ENCODE measurements at places on chromosomes 5 and 9. TPM values are rescaled to one million over a fixed set of nuclear protein-coding genes. Genes with fewer than 3 reads are reported as not detected.

Gene IFNA21
- not detected for total RNA-seq

Gene CCNO
- 0.25 TPM for total RNA-seq

Gene SH3RF2
- total RNA-seq: 1.7 TPM

- no peak for DNase-seq
- H3K27me3 ChIP-seq: no peaks in the 10 kb centered on the region
- no peak overlapping the region for H3K27ac ChIP-seq
- no peaks in the 10 kb centered on the region for H3K4me1 ChIP-seq
- H3K36me3 ChIP-seq: no peaks in the 10 kb centered on the region
Observed at GRCh38 chr5:174335682-174336364, 290.3 kb downstream of the NSG2 start.

- peaks cover 8% of the 10 kb centered on the region for H3K27me3 ChIP-seq
- no peaks in the 10 kb centered on the region for H3K4me1 ChIP-seq
- DNase-seq: no peak
- H3K36me3 ChIP-seq: peaks cover 45% of the 10 kb centered on the region
- no peak overlapping the region for H3K27ac ChIP-seq
- no peak overlapping the region for H3K4me3 ChIP-seq
Observed at GRCh38 chr5:128259607-128260021, 176.0 kb downstream of the SLC12A2 start.

GRCh38 chr9:79028101-79028500 lies 543.7 kb upstream of the TLE4 start:
- H3K4me1 ChIP-seq: peaks cover 54% of the 10 kb centered on the region
- peak overlapping the region; percentile 87 for H3K27ac ChIP-seq
- H3K4me3 ChIP-seq: peak overlapping the region; percentile 14
- DNase-seq: peak; percentile 56
- peaks cover 27% of the 10 kb centered on the region for H3K36me3 ChIP-seq
- H3K27me3 ChIP-seq: peaks cover 2% of the 10 kb centered on the region

- no peak overlapping the region for H3K27ac ChIP-seq
- H3K27me3 ChIP-seq: peaks cover 9% of the 10 kb centered on the region
- DNase-seq: no peak
- no peaks in the 10 kb centered on the region for H3K36me3 ChIP-seq
Observed at GRCh38 chr5:32059761-32060530, 114.2 kb downstream of the GOLPH3 start.

DNA sequence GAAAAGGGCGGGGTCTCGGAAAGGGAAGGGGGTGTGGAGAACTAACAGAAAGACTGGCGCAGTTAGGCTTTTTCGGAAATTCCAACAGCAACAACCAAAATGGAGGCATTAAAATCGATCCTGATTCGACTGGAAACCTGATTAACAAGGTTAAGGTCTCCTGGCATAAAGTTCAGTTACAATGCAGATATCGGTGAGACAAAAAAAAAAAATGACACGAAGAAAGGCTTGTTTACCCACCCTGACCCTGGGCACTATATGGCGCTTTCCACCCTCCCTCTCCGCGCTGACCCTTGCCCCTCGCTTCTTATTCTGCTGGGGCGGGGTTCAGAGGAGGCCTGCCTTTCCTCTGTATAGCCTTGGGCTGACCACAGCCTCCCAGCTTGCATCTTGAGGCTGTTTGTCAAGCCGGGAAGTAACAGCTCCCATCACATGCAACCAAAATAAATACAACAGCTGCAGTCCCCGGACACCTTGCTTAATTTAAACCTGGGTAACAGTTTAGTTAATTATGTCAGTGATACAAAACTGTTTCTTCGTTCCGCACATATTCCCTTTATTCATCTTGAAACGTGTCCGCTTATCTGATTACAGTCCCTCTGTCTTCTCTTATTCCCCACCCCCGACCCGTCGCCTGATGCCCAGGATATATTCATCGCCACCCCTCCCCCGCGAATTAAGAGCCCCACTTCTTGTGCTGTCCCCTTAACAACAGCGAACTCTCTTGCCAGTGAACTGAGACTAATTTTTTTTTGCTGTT lies 795 bp upstream of the PJA2 start:
- peak overlapping the region; percentile 99 for H3K4me3 ChIP-seq
- peaks cover 57% of the 10 kb centered on the region for H3K4me1 ChIP-seq
- H3K36me3 ChIP-seq: peaks cover 20% of the 10 kb centered on the region
- DNase-seq: peak; percentile 72

DNA sequence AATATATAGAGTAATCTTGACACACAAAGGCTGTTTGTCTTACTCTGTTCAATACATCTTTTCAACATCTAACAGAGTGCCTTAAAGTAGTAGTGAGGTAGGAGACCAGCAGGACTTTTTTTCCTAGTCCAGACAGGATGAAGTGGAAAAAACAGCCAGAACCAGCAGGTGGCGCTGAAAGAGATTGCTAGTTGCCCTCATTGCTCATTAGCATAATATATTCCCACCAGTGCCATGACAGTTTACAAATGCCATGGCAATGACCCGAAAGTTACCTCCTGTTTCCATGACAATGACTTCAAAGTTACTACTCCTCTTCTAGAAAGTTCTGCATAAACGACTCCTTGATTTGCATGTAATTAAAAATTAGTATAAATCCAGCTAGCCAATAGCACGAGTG lies 387.4 kb downstream of the ACTL7B start:
- peaks cover 5% of the 10 kb centered on the region for H3K36me3 ChIP-seq
- H3K4me3 ChIP-seq: peak overlapping the region; percentile 67
- peaks cover 1% of the 10 kb centered on the region for H3K27me3 ChIP-seq
- peak; percentile 56 for DNase-seq
- peaks cover 52% of the 10 kb centered on the region for H3K4me1 ChIP-seq
- H3K27ac ChIP-seq: peak overlapping the region; percentile 74

DNA sequence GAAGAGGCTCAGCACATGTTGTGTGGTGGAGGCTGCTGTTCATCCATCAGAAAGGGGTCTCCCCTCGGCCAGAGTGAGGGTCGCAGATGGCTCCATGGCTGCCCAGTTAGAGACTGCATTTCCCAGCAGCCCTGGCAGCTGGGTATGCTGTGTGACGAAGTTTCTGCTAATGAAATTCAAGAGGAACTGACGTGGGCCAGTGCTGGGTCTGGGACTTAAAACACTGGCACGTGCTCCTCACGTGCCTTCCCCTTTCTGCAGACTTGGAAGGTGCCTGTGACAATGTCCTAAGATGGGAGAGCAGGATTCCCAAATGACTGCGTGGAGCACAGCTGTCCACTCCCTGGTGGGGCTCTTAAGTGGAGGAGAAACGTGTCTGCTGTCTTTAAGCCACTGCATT lies 114.5 kb upstream of the RAPGEF1 start:
- H3K4me3 ChIP-seq: no peak overlapping the region
- H3K4me1 ChIP-seq: peaks cover 10% of the 10 kb centered on the region
- H3K27me3 ChIP-seq: peaks cover 34% of the 10 kb centered on the region
- no peak overlapping the region for H3K27ac ChIP-seq
- no peak for DNase-seq

- H3K4me1 ChIP-seq: no peaks in the 10 kb centered on the region
- DNase-seq: no peak
- H3K27me3 ChIP-seq: peaks cover 2% of the 10 kb centered on the region
- H3K36me3 ChIP-seq: no peaks in the 10 kb centered on the region
- no peak overlapping the region for H3K4me3 ChIP-seq
Observed at GRCh38 chr9:117412841-117413240, 2.0 kb downstream of the ASTN2 start.

- H3K27ac ChIP-seq: no peak overlapping the region
- H3K27me3 ChIP-seq: no peaks in the 10 kb centered on the region
- no peak for DNase-seq
- no peaks in the 10 kb centered on the region for H3K36me3 ChIP-seq
- H3K4me3 ChIP-seq: no peak overlapping the region
Observed at GRCh38 chr5:67366691-67367395, 170.2 kb upstream of the CD180 start.

GRCh38 chr9:89880721-89881120 lies 275.9 kb downstream of the GADD45G start:
- H3K27me3 ChIP-seq: peaks cover 2% of the 10 kb centered on the region
- no peak for DNase-seq
- no peak overlapping the region for H3K27ac ChIP-seq
- peaks cover 12% of the 10 kb centered on the region for H3K36me3 ChIP-seq
- H3K4me3 ChIP-seq: no peak overlapping the region

Gene WDR38
- not detected for total RNA-seq

Gene GGTA1
- not detected for total RNA-seq

DNA sequence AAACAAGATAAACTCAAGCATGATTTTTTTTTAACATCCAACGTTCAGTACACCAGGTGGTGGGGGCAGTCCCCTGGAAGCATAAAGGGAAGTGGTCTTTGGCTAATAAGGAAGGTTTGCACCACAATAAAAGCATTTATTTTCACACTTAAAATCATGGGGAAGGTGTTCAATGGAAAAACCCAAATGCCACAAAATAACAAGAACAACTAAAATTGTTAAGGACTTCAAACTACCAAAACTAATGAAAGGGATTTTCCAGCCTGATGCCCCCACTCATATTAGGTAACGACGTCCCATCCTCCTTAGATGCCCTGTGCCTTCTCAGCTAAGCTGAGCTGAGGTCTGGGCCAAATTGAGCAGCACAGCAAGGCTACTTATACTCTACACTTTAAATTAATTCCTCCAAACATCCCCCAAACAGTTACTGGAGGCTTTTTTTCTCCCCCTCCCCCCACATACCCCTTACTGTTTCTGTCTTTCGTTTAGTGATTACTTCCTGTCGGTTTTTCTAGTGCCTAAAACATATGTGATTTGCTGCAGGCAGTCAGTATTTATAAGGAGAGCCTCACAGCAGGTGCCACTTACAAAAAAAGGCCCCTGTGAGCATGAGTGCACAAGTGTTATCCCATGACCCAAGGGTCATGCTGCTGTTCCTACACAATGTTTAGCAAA lies 259.7 kb upstream of the ZNF608 start:
- no peaks in the 10 kb centered on the region for H3K36me3 ChIP-seq
- H3K4me3 ChIP-seq: no peak overlapping the region
- H3K27ac ChIP-seq: no peak overlapping the region
- no peak for DNase-seq

Gene FOXD4L6
- not detected for total RNA-seq

Gene FOXD4L5
- total RNA-seq: 0.07 TPM

Gene GPR21
- total RNA-seq: not detected

DNA sequence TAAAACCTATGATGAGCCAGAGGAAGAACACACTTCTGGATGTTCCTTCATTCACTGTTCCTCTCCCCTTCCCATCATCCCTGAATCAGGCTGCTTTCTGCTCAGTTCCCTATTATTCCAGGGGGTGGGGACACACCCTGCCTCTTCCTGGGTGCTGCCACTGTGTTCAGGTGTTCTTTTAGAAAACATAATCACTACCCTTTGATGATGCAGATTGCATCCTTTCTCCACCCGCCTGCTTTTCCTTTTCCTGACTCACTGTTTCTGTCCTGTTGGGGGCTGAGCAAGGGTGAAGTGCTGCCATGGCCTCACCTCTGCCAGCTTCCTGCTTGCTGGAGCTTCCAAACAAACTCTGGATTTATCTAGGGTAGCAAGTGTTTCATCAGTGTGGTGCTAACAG lies 331.9 kb upstream of the GRIA1 start:
- no peak for DNase-seq
- no peak overlapping the region for H3K27ac ChIP-seq
- H3K4me3 ChIP-seq: no peak overlapping the region
- H3K27me3 ChIP-seq: peaks cover 1% of the 10 kb centered on the region

- no peak overlapping the region for H3K4me3 ChIP-seq
- no peak overlapping the region for H3K27ac ChIP-seq
- H3K27me3 ChIP-seq: peaks cover 4% of the 10 kb centered on the region
Observed at GRCh38 chr5:142874540-142874939, 104.4 kb downstream of the ARHGAP26 start.

Gene SLC34A1
- total RNA-seq: not detected

GRCh38 chr5:124252747-124253146 lies 493.7 kb downstream of the ZNF608 start:
- DNase-seq: no peak
- no peak overlapping the region for H3K4me3 ChIP-seq
- H3K27ac ChIP-seq: no peak overlapping the region
- H3K4me1 ChIP-seq: no peaks in the 10 kb centered on the region
- peaks cover 2% of the 10 kb centered on the region for H3K27me3 ChIP-seq
- no peaks in the 10 kb centered on the region for H3K36me3 ChIP-seq

DNA sequence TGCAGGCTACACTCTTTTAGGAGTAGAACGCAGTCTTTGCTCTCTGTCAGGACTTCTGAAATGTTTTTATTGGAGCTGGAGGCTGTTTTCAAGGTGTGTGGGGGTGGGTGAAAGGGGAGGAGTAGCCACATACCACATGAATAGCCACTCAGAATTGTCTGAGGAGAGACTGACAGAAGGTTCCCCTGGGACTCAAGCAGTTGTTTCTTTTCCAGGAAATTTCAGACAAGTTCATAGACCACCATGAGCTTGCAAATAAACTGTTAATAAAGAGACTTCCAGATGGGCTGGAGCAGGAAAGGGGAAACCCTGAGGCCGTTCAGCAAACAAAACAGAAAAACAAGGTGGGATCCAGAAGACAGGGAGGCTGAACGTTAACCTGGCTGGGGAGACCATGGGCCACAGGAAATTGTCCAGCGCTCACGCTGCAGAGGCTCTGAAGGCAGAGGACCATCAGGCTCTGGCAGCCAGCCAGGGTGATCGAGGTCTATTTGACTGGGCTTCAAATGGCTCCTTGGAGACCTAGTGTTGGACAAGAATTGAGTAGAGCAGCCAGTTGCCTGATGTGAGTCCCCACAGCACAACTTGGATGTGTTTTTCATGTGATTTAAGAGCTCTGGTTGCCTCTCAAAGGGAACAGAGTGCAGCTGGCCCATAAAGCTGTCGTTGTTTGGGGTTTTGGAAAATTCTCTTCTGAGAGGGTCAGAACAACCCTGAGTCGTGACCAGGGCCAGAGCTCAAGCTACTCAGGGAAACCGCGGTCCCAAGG lies 159.2 kb upstream of the RAI14 start:
- no peak for DNase-seq
- no peak overlapping the region for H3K4me3 ChIP-seq
- peak overlapping the region; percentile 26 for H3K27ac ChIP-seq
- peaks cover 65% of the 10 kb centered on the region for H3K4me1 ChIP-seq
- peaks cover 18% of the 10 kb centered on the region for H3K36me3 ChIP-seq

GRCh38 chr5:1073239-1074102 lies 38.4 kb downstream of the SLC12A7 start:
- no peak overlapping the region for H3K4me3 ChIP-seq
- no peak overlapping the region for H3K27ac ChIP-seq
- no peaks in the 10 kb centered on the region for H3K4me1 ChIP-seq

Gene BTNL3
- not detected for total RNA-seq

Gene ANKRD33B
- total RNA-seq: 6.3 TPM

DNA sequence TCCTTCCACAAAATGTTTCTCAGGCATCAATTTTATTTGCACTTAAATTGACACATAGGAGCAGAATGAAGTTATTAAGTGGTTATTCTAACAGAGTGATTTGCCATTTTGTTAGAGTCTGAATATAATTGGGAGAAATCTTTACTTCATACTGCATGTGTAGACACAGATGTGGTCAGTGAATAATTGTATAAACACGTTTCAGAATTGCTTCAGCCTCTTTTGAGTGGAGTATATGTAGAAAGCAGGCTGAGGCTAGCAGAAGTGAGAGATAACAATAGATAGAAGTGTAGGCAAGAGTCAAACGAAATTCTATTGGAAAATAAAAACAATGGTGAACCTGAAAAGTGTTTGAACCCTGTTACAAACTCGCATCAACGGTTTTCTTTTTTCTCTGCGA lies 270.7 kb downstream of the TMEM167A start:
- no peaks in the 10 kb centered on the region for H3K27me3 ChIP-seq
- H3K27ac ChIP-seq: no peak overlapping the region
- no peak overlapping the region for H3K4me3 ChIP-seq
- no peak for DNase-seq
- no peaks in the 10 kb centered on the region for H3K4me1 ChIP-seq
